ENCODE measurements at places on chromosomes 2 and 18. TPM values are rescaled to one million over a fixed set of nuclear protein-coding genes. Genes with fewer than 3 reads are reported as not detected.

GRCh38 chr2:86371527-86371926, 34.1 kb upstream of the REEP1 start:
- DNase-seq: no peak

DNA sequence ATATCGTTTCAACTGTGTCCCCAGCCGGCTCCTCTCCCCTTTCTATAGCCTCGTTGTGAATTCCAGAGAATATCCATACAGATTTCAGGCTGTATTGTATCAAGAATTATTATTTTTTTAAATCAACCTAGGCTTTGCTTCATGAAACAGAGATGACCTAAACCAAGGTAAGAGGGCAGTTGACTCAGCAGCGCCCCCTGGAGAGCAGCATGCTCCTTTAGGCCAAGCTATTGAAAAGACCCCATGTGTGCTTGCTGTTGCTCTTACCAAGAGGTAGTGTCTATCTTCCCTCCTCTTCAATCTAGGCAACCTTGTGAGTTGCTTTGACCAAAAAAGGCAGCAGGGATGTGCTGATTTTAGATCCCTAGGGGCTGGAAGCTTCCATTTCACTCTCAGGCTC, 426.7 kb upstream of the SMIM21 start:
- DNase-seq: no peak

Gene NIFK
- 27.5 TPM for total RNA-seq

- peak; percentile 49 for DNase-seq
Measured at GRCh38 chr2:218026244-218026643, 23.4 kb upstream of the TNS1 start.

GRCh38 chr2:104933151-104933917, 79.4 kb downstream of the POU3F3 start:
- DNase-seq: no peak

- no peak for DNase-seq
Measured at GRCh38 chr2:152525277-152525838, 190.4 kb downstream of the FMNL2 start.

- DNase-seq: no peak
Measured at GRCh38 chr2:119983108-119983507, 29.8 kb upstream of the EPB41L5 start.

GRCh38 chr2:114698520-114698919, 256.1 kb downstream of the DPP10 start:
- no peak for DNase-seq

GRCh38 chr2:86037141-86037794, 68.4 kb downstream of the POLR1A start:
- DNase-seq: peak; percentile 91

DNA sequence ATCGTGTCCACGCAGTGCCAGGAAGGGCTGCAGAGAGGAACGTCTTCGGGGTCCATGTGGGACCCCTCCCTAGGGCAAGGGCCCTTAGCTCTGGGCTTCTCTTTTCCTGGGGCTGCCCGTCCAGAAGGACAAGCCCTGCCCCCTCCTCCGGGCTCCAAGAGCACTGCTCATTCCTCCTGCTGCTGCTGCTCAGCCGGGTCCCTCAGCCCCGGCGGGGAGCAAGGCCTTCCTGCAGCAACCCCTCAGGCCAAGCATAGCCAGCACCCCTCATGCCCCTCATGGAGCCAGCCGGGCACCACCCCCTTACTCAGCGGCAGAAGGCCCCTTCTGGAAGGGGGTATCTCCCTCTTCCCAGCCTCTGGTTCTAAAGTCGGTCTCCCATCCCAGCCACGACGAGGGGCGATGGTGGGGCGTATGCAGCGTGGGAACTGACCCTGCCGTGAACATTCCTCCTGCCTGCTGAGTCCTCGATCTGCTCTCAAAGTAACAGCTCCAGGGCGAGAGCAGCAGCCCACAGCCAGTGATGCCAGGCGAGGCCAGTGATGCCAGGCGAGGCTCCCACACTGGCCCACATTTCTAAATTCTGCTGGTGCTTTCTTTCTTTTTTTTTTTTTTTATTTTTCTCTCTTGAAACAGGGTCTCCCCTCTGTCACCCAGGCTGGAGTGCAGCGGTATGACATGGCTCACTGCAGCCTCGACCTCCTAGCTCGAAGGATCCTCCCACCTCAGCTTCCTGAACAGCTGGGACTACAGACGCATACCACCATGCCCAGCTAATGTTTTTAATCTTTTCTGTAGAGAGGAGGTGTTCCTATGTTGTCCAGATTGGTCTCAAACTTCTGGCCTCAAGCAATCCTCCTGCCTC, 99.7 kb downstream of the HDAC4 start:
- peak; percentile 68 for DNase-seq

Gene TXNDC9
- 41.3 TPM for total RNA-seq

Gene AP1S3
- 0.14 TPM for total RNA-seq

DNA sequence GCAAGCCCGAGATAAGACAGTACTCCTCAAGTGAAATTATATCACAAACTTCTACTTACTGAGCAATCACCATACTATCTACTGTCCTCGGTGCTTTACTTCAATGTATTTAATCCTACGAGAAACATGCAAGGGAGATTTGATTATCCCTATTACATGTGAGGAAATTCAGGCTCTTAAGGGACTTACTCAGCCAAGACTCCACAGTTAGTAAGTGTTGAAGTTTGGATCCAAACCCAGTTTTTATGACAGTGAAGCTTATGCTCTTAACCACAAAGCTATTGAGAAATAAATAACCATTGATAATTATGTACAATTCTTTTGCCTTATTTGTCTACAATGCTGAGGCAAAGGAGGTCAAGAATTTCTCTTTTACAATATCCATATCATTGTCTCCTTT, 672.9 kb upstream of the ACVR2A start:
- DNase-seq: no peak

Gene DNAJC5G
- not detected for total RNA-seq

- no peak for DNase-seq
Measured at GRCh38 chr2:162106146-162106551, 32.1 kb upstream of the DPP4 start.

DNA sequence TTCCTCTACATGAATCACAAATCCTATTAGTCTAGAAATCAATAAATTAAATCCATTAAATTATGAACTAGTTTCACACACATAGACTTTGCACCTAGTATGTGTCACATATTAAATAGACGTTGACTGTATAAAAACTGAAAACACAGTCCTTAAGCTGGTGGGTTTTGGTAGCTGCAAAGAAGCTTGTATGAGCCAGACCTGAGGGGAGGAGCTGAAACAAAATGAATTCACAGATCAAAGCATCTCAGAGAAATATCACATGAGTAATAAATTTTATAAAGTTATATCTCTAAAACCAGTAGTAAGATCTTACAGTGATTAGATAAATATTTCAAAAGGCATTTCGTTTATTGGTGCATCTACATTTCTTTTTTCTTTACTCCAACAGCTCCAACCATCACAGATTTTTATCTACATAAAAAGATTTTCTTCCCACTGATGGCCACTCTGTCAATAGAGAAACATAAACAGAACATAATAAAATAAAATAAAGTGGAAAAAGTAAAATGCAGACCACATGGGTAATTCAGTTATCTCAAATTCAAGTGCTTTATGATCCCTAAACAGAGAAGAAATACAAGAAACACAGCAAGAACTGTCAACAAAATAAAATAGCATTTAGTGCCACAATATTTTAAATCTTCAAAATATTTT, 420.0 kb upstream of the CYRIA start:
- DNase-seq: no peak

Gene REG1B
- not detected for total RNA-seq

GRCh38 chr18:41829647-41830516, 125.2 kb upstream of the PIK3C3 start:
- DNase-seq: no peak

- no peak for DNase-seq
Measured at GRCh38 chr2:176961775-176962619, 250.6 kb upstream of the HNRNPA3 start.

DNA sequence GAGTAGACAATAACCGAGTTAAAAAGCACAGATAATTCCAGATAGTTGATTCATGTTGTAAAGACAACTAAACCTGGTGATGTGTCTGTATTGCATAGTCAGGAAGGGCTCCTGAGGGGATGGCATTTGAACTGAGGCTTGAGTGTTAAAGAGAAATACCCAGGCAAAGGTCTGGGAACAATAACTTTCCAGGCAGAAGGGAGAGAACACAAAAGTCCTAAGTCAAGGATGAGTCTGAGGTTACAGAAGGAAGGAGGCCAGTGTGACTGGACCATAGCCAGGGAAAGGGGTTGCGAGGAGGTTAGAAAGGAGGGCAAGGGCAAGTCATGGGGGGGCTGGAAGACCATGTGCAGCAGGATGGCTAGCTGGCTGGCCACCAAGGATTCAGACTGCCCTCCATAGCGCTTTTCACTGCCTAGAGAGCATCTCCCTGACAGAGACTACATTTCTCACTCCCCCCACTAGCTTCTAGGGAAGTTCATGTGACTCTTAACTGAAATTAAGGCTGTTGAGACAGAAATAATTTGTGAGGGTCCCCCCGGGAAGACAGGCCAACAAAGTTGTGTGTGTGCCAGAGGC, 135.5 kb upstream of the CREB1 start:
- DNase-seq: no peak

GRCh38 chr2:219435701-219436100, 1.1 kb downstream of the SPEG start:
- DNase-seq: no peak

GRCh38 chr2:136250131-136250530, 132.2 kb upstream of the CXCR4 start:
- DNase-seq: no peak

DNA sequence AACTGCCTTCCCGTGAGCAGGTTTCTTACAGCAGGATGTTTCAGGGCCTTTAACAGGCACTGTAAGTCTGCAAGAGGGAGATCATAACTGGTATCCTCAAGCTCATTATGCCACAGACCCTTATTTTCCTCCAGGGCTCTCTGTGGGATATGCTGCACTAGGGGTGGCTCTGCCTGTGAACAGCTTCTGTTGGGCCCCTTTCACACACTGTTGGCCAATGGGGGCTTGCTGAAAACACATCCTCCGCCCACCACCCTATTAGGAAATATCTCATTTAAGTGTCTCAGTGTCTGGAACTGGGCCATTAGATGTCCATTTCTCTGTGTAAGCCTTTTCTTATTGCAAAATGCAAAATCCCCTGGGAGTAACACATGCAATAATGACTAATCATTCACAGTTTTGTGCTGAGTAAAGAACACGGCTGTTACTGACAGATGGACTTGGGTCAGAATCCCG, 414.3 kb upstream of the HS6ST1 start:
- DNase-seq: no peak

GRCh38 chr2:28869494-28870145, 489 bp downstream of the TRMT61B start:
- peak; percentile 66 for DNase-seq

GRCh38 chr2:142058149-142058548, 72.7 kb downstream of the LRP1B start:
- DNase-seq: no peak

Gene MALL
- total RNA-seq: 14.1 TPM

GRCh38 chr2:14492920-14493503, 139.5 kb upstream of the LRATD1 start:
- no peak for DNase-seq

Gene FAM124B
- 1.8 TPM for total RNA-seq

- no peak for DNase-seq
Measured at GRCh38 chr2:105883911-105884694, 139.4 kb downstream of the NCK2 start.

Gene RPRM
- total RNA-seq: 35.7 TPM

Gene SERPINB13
- total RNA-seq: not detected

- DNase-seq: no peak
Measured at GRCh38 chr18:59898609-59899297, 1.0 kb upstream of the PMAIP1 start.

DNA sequence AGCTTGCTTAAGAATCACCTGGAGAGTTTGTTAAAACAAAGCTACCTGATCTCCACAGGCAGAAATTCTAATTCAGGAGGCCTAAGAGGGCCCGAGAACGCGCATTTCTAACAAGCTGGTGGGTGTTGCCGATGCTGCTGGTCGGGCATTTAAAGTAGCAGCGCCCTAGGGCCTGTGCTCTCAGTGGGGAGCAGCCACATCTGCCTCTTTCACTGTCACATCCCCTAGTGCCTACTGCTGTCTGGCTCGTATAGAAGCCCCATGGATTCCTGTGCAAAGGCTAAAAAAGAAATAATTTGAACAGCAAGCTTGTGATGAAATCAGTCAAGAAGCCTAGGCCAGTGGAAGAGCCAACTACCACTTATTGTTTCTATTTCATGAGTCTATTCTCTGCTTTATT, 126.7 kb upstream of the SMIM21 start:
- DNase-seq: no peak

DNA sequence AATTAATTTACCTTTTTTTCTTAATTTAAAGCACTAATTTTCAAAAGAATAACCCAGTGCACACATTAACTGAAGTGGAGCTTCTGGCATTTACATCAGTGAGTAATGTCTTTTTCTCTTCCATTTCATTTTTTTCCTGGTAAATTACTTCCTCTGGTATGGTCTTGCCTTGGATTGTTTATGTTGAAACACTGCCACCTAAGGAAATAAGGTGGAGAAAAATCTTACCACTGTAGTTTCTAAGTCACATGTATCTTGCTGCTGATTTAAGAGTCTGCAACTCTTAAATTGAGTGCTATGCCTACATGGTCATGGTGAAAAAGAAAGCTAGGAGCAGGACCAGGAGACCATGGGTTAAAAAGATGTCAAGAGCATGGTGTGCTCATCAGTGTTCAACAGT, 51.0 kb downstream of the TTC27 start:
- DNase-seq: no peak

Gene FHOD3
- total RNA-seq: 9.5 TPM

Data from sigmoid colon (tissue), 7 donors.